ENCODE measurements at places on chromosomes 12 and 14. TPM values are rescaled to one million over a fixed set of nuclear protein-coding genes. Genes with fewer than 3 reads are reported as not detected.

DNA sequence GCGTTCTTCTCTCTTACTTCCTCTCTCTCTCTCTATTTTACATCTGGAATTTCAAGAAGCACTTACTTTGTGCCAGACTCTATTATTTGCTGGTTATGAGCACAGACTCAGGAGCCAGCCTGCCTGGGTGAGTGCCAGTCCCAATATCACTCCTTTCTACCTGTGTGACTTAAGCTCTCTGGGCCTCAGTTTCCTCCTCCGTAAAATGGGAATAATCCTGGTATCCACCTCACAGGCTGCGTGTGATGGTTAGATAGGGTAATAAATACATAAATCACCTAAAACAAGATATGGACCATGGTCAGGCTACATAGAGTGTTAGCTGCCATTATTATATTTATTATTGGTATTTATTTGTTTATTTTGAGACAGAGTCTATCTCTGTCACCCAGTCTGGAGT, 24.3 kb downstream of the RASAL1 start:
- DNase-seq = no peak

DNA sequence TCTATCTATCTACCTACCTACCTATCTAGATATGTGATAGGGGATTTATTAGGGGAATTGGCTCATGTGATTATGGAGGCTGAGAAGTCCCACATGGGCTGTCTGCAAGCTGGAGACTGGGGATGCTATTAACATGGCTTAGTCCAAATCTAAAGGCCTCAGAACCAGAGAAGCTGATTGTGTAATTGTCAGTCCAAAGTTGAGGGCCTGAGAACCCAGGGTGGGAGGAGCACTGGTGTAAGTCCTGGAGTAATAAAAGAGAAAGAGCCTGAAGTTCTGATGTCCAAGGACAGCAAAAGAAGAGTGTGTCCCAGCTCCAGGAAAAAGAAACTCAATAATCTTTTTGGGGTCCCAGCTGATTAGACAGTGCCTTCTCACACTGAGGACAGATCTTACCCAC, 98.5 kb upstream of the SEL1L start:
- DNase-seq = no peak

- DNase-seq = no peak
Measured at GRCh38 chr14:100058777-100059437, 6.3 kb upstream of the EVL start.

The RDH16 gene
- 0.49 TPM for total RNA-seq

The ZFHX2 gene
- total RNA-seq = 2.9 TPM

All from psoas muscle (tissue), 8 donors.